ENCODE measurements at places on chromosomes 7 and 10.

DNA sequence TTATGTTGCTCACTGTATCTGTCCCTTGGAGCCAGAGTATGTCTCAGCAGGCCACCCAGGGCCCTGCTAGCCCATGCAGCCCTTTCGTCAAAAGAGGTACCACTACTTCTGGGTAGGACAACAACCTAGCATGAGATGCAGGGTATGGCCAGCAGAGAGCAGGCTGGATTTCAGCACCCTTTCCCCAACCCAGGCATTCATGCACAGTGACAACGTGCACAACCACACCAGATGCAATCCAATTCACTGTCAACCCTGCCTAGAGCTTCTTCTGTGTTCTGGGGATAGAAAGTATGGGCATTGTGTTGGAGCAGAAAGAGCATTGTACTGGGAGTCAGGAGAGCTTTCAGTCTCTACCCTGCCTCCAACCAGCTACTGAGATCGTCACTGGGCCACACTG, 37.9 kb downstream of the JAZF1 start:
- DNase-seq = no peak

DNA sequence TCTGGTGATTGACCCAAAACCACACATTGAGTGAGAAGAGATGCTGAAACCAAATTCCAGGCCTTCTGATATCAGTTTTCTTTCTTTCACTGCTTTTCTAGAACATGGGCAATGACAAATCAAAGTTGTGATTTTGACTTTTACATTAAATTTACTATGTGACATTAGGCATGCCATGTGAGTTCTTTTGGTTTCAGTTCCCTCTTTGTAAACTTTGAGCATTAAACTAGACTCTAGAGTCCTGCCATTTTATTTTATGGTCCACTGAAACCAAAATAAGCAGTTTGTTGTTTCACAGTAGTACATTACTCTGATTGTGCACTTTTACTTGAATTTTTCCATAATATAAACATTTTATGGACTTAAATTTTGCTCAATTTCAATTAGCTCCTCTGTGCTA, 381.1 kb upstream of the SEMA3D start:
- DNase-seq = no peak

DNA sequence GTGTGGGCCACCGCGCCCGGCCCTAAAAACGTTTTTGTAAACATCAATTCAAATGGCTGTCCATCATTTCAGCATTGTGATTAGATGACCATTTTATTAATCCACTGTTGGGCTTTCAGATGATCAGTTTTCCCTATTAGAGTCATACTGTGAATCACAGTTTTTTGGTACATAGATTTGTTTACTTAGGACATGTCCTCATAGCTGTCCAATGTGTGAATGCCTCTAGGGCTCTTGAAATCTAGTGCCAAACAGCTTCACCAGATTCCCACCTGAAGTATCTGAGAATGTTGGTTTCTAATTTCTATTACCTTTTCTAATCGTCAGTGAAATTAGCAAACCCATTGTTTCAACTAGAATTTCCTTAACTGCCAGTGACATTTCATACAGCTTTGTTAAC, 66.8 kb downstream of the UPF2 start:
- no peak for DNase-seq

- DNase-seq = no peak
Observed at GRCh38 chr7:121916211-121916610, 43.2 kb downstream of the PTPRZ1 start.
